Upper lobe of left lung (tissue), 6 donors: ENCODE measurements at places on chromosomes 3 and 15. TPM values are rescaled to one million over a fixed set of nuclear protein-coding genes. Genes with fewer than 3 reads are reported as not detected.

IGSF10 gene
- 12.0 TPM for total RNA-seq

LRRC3B gene
- total RNA-seq, result not detected

GOLGA6C gene
- total RNA-seq, result not detected

POPDC2 gene
- 2.4 TPM for total RNA-seq

ITIH1 gene
- total RNA-seq, result not detected

C3orf52 gene
- 74.6 TPM for total RNA-seq

EAF2 gene
- 8.4 TPM for total RNA-seq

SLC49A4 gene
- 22.8 TPM for total RNA-seq

IL5RA gene
- total RNA-seq, result 1.3 TPM

GNAT1 gene
- total RNA-seq, result 0.10 TPM

LYZL4 gene
- total RNA-seq, result not detected

ADAMTS17 gene
- total RNA-seq, result 7.2 TPM

PTX3 gene
- 16.4 TPM for total RNA-seq

TRANK1 gene
- 17.4 TPM for total RNA-seq

MYO5C gene
- 59.9 TPM for total RNA-seq

SLC28A1 gene
- total RNA-seq, result not detected
